ENCODE measurements at places on chromosomes 4 and X. TPM values are rescaled to one million over a fixed set of nuclear protein-coding genes. Genes with fewer than 3 reads are reported as not detected.

SLC4A4 gene
- 2.4 TPM for total RNA-seq

NAA15 gene
- 46.5 TPM for total RNA-seq

KLF3 gene
- total RNA-seq = 22.3 TPM

SPATA4 gene
- total RNA-seq = not detected

NUDT10 gene
- total RNA-seq = 0.63 TPM

SLC39A8 gene
- 14.7 TPM for total RNA-seq

GAGE12E gene
- not detected for total RNA-seq

KDM5C gene
- 76.4 TPM for total RNA-seq

XKRX gene
- total RNA-seq = 0.36 TPM

BMP3 gene
- not detected for total RNA-seq

ATRX gene
- 124 TPM for total RNA-seq

CHST7 gene
- total RNA-seq = 4.2 TPM

GJB1 gene
- total RNA-seq = not detected

MBNL3 gene
- 10.2 TPM for total RNA-seq

GPR82 gene
- total RNA-seq = not detected

CYBB gene
- not detected for total RNA-seq

BTC gene
- total RNA-seq = not detected

ATP5ME gene
- total RNA-seq = 74.3 TPM

KDR gene
- 2.5 TPM for total RNA-seq

TASL gene
- total RNA-seq = not detected

RHOXF1 gene
- not detected for total RNA-seq

PDZD4 gene
- 0.09 TPM for total RNA-seq

SPATA18 gene
- 22.3 TPM for total RNA-seq

ENOPH1 gene
- 42.2 TPM for total RNA-seq

ZMYM3 gene
- 10.6 TPM for total RNA-seq

STOX2 gene
- 1.1 TPM for total RNA-seq

RNF150 gene
- 0.99 TPM for total RNA-seq

FGFRL1 gene
- total RNA-seq = 14.1 TPM

FAM47A gene
- total RNA-seq = not detected

MTTP gene
- 0.25 TPM for total RNA-seq

ARHGEF9 gene
- total RNA-seq = 13.8 TPM

SHROOM2 gene
- not detected for total RNA-seq

CT55 gene
- total RNA-seq = not detected

PAGE5 gene
- total RNA-seq = not detected

DNAAF6 gene
- not detected for total RNA-seq
